H4 (cell line): ENCODE measurements at places on chromosomes 7 and 10. TPM values are rescaled to one million over a fixed set of nuclear protein-coding genes. Genes with fewer than 3 reads are reported as not detected.

DNA sequence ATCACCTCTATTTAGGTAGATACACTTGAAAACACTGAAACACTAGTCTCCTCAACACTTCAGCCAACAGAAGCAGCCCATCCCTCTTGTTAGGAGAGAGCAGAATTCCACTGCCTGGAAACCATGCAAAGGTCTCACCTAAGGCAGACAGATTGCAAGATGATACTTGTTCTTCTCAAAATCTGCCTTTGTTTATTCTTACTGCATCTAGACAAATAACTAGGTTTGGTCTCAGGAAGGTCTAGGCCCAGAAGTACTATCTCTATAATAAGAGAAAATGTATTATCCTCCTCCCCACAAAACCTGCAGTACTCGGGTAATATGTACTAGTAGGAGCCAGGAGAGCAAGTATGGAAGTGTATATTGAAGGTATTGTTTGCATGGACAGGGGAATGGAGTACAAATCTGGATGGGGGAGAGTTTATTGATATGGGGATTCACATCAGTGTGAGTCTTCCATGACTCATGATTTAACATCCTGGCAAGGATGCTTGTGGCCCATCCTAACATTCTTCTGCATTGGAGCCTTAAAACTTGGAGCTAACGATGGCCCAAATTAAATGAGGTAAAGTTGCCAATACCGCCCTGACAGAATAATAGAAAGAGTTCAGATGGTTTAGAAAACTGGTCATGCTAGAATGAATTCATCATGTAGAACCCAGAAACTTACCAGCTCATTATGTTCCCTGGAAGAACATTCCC, 109.2 kb downstream of the EPC1 start:
- no peak for DNase-seq

DNA sequence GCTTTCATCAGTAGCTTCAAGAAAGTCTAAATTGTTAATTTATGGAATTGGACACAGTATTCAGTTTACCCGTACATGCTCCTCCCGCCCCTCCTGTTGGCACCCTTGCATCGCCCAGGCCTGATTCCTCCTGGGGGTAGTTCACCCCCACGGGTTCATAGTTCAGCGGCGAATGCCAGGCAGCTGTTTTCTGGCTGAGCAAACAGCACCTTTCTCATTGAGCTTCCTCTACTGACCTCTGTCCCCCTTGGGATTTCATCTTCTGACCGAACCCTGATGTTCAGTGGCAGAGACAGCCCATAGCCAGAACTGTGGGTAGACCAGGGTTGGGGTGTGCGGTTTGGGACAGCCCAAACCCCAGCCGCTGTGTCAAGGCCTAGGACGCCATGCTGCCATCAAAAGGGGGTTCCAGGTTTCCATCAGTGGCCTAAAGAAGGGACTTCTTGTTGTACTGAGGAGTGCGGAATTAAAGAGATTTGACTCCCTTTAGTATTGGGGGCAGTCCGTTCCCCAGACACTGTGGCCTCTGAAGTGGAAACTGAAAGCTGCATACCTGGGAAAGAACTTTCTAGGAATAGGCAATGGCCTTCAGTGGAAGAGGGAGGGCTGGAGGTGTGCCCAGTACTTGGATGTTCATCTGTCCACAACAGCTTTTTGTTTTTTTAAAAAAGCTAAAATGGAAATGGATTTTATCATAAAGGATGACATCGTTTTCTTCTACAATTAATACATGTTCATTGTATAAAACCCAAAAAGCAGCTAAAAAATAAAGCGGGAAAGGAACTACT, 19.0 kb downstream of the MDH2 start:
- no peak for DNase-seq

DNA sequence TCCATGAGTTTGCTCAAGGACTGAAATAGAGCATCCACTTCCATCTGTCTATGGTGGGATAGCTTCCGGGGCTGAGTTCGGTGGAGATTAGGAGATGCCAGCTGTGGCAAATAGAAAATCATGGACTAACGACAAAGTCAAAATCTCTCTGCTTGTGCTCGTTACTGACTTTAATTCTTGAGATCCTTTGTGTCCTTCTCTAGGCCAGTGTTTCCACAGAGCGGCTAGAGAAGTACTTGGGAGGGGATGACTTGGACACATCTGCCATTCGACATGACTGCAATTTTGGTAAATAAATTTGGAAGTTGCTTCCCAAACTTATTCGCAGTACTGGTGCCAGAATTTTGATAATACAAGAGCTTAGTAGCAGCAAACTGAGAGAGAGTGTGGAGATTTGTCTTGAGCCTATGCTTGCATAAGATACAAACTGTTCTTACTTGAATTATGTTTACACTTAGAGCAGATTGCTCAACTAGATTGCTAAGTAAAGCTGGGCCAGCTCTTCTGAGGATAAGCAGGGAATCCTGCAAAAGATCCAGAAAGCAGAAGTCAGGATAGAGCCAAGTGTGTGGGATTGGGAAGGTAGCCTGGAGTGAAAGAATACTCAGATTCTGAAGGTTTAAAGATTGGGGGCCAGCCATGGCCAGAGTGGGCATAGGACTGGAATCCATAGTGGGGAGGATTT, 27.6 kb downstream of the ABCC2 start:
- DNase-seq = no peak

DNA sequence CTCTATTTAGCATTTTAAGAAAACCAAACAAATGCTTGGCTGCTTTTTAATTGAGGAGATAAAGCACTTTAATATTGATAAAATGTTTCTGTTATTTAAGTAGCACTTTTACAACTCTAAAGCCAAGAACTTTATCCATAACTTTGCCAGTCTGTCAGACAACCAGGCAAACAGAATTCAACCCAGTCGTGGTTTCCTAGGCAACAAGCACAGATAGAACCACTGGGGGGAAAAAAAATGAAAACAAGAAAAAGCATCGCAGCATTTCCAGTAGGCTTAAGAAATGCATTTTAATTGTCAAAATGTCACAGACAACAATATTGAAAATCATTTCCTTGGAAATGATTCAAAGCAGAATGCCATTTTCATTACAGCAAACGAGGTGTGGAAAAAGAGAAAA, 323.4 kb downstream of the PARD3 start:
- DNase-seq = no peak

GRCh38 chr10:68192113-68192512, 39.8 kb downstream of the ATOH7 start:
- DNase-seq = no peak

GRCh38 chr10:103772096-103772845, 83.1 kb downstream of the SH3PXD2A start:
- peak; percentile 87 for DNase-seq

TAS2R3 gene
- 0.08 TPM in 1 of 2 replicates, not detected in the other for total RNA-seq

DNA sequence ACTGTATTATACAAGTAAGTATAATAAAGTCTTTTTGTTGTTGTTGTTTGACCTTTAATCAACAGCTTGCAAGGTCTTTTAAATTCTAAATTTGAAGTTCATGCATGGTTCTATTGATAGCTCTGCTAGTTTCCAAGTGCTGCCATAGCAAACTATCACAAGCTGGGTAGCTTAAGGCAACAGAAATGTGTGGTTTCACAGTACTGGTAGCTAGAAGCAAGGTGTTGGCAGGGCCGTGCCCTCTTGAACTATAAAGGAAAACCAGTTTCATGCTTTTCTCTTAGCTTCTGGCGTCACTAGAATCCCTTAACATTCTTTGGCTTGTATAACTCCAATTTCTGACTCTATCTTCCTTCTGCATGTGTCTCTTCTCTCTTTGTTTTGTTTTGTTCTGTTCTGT, 1021.9 kb upstream of the AUTS2 start:
- no peak for DNase-seq

ADCYAP1R1 gene
- 0.17 and 0.27 TPM in 2 replicates for total RNA-seq

DNA sequence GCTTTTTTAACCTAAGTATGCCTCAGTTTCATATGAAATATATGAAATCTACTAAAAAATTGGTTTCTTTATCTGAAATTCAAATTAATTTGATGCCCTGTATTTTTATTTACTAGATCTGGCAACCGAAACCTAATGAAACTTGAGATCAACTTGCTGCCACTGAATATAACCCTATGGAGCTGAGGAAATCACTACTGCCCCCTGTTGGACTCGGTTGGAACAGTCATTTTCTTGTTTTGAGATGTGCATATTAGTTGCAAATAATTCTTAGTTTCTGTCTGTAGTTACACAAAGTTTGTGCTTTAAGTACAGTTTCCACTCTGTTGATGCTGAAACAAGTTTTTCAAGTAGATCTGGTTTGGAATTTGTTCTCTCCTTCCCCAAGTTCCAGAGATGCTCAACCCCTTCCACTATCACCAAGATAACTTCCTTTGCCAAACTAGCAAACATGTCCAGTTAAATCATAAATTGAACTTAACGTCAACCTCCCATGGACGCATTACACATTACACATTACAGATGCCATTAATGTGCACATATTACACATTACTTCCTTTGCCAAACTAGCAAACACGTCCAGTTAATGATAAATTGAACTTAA, 22.2 kb upstream of the EXOC4 start:
- DNase-seq = peak; percentile 57

GRCh38 chr10:42864575-42864974, 82.0 kb downstream of the BMS1 start:
- DNase-seq = no peak

GRCh38 chr7:105815576-105815975, 60.8 kb downstream of the ATXN7L1 start:
- DNase-seq = no peak

DNA sequence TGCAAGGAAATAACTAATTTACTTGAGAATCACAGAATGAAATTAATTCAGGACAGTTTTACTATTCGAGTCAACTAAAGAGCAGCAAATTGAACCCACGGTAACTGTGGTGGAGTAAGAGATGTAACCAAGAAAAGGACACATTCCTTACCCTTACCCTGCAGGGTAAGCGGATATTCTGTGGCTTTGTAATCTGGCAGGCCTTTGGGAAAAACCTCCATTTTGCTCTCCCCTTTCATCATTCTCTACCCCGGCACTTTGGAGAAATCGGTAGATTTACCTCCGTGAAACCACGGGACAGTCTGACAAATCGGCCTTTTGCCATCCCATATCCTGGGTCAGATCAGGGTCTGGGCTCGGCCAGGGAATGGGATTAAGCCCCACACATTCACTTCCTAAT, 18.4 kb downstream of the RCC1L start:
- DNase-seq = no peak

DNA sequence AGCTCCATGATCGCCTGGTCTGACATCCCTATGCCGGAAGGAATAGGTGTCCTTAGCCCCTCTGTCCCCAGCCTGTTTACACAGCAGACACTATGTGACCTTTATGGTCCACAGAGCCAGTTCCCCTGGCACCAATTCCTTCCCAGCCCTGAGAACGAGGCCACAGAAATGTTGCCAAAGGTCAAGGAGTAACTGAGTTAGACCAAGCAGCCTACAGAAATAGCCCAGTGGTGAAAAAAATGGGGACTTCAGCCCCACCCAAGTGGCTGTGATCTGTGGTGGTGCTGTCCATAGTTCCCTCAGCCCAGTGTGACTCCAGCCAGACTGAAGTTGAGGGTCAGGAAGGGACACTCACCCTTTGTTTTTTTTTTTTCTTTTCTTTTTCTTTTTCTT, 2.5 kb downstream of the PGAM2 start:
- no peak for DNase-seq

DNA sequence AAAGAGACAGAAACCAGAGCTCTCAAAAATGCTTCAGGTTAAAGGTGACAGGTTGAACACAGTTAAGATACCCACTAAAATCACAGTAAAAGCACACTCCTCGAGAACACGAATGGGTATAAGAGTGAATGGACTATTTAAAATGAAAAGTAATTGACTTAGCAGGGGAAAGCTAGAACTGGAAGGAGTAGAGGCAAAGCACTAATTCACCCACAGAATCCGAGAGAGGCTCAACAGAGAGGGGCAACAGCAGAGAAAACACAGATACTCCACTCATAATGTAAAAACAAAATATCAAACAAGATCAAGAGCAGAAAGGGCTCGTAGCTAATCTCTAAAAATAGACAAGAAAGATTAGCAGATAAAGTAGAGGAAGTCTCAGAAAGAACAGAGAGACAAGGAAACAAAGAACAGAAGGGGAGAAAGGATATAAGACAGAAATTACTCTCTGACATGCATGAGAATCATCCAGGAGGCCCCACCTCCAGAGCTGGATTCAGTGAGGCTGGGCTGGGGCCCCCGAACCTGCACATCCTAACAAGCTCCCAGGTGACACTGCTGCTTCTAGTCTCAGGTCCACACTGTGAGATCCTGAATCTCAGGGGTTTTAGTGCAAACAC, 117.6 kb downstream of the GALNT11 start:
- DNase-seq = no peak

JMJD1C gene
- total RNA-seq = 16.3 and 31.5 TPM in 2 replicates

DNA sequence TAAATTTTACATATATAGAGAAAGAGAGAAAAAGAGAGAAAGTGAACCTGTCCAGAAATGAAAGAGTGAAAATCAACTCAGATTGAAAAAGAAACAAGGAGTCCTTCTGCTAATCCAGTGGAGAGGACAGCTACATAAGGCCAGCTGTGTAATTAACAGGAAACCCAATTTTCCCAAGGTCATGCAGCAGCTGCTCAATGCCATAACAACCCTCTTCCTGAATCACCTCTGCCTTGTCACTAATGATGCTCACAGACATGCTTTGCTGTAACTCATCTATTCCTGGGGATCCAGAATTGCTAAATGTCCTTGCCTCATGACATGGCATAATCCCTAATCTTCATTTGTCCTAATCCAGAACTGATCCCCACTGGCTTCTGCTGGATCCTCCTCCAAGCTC, 288.6 kb downstream of the NEBL start:
- no peak for DNase-seq

PNLIPRP1 gene
- not detected in 2 replicates for total RNA-seq

- no peak for DNase-seq
Observed at GRCh38 chr10:13563481-13564445, 23.0 kb upstream of the PRPF18 start.

VSTM4 gene
- 0.23 and 0.29 TPM in 2 replicates for total RNA-seq

GRCh38 chr10:62620491-62620890, 184.0 kb upstream of the ADO start:
- DNase-seq = no peak

DNA sequence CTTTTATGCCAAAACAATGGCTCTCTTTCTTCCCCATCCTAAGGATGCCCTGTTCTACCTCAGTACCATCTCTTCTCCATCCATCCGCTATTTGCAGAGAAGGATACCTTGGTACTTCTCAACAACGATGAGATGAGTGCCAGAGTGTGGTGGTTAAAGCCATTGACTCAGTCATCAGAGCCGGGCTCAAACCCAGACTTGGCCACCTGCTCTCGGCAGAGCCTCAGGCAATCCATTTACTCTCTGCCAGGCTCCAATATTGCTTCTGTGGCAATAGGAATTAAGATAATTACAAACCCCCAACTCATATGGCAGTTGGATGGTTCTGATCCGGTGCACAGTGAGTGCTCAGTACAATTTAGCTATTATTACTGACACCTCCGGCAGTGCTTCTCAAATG, 121.3 kb downstream of the PRLHR start:
- DNase-seq = no peak

OPALIN gene
- not detected in 2 replicates for total RNA-seq

TMEM176A gene
- total RNA-seq = not detected in 2 replicates

GRCh38 chr10:94398762-94399161, 3.6 kb upstream of the TBC1D12 start:
- no peak for DNase-seq

NUTM2E gene
- total RNA-seq = not detected in 2 replicates

GRCh38 chr10:122189185-122189584, 81.9 kb upstream of the BTBD16 start:
- DNase-seq = no peak

GRCh38 chr10:26890956-26891355, 30.2 kb upstream of the ABI1 start:
- DNase-seq = peak; percentile 63
